ENCODE measurements at places on chromosomes 3 and 15.

DNA sequence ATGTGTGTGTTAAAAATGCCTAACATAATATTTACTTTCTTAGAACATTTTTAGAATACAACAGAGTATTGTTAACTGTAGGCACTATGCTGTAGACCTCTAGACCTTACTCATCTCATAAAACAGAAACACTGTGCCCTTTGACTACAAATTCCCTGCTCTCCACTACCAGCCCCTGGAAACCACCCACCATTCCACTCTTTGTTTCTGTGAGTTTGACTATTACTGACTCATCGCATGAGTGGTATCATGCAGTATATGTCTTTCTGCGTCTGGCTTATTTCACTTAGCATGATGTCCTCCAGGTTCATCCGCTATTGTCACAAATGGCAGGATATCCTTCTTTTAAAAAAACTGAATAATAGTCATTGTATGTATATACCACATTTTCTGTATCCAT is 216.7 kb upstream of the CFAP20DC start:
- no peak for DNase-seq

- no peak for DNase-seq
Measured at GRCh38 chr15:99117563-99118257, 12.8 kb downstream of the SYNM start.

- no peak for DNase-seq
Measured at GRCh38 chr3:100402256-100402655, 917 bp downstream of the LNP1 start.

DNA sequence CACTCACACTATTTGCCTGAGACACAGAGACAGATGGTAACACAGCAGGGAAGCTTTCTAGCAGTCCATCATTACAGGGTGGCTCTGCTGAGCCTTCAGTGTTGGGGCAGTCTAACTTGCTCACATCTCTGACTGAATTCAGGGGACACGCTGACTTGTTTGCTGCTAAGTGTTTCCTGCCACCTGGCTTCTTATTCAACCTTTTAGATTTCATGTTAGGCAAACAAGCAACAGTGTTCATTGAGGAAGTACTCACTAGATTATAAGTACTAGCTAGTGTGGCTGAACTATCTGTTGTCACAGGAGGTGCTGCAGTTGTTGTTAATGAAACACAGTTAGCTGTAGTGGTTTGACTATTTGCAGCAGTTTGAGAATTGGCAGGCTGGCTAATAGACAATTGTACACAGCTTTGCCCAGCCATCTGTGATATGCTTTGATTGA is 37.3 kb downstream of the USF3 start:
- no peak for DNase-seq

DNA sequence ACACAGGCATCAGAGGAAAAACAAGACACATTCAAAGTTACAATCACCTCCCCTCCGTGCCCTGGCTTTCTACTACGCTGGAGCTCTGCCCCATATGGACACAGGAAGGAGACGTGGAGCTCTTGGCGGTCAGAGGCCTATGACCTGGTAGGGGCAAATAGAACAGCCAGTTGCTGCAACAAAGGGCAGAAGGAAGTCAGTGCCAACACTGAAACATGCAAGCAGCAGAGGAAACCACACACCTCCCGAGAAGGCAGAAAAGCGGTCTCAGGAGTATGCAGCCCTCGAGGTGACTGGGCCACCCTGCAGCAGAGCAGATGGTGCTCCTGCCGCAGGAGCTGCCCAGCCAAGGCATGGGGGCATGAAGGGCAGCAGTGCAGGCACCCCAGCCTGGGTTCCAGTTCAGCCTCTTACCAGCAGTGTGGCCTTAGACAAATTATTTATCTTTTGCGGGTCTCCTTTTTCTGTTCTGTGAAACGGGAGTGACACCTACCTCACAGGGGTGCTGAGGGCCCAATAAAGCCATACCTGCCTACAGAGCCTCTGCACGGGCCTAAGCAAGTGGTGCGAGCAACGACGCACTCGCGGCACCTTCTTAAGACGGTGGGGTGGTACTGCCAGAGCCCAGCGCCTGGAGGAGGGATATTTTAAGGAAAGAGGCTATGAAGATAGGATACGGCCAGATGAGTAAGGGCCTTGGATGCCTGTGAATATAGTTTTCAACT is 8.6 kb downstream of the ZXDC start:
- DNase-seq: no peak
